Hippocampal formation (tissue), 2 donors: ENCODE measurements at places on chromosomes 12 and 14.

- DNase-seq: no peak
These were observed 53.6 kb upstream of the BCL11B start for GRCh38 chr14:99325591-99325990.

- DNase-seq: no peak
These were observed 222.6 kb upstream of the SYT1 start for GRCh38 chr12:78641837-78642423.

GRCh38 chr12:587132-588023, 75.9 kb downstream of the NINJ2 start:
- DNase-seq: no peak

DNA sequence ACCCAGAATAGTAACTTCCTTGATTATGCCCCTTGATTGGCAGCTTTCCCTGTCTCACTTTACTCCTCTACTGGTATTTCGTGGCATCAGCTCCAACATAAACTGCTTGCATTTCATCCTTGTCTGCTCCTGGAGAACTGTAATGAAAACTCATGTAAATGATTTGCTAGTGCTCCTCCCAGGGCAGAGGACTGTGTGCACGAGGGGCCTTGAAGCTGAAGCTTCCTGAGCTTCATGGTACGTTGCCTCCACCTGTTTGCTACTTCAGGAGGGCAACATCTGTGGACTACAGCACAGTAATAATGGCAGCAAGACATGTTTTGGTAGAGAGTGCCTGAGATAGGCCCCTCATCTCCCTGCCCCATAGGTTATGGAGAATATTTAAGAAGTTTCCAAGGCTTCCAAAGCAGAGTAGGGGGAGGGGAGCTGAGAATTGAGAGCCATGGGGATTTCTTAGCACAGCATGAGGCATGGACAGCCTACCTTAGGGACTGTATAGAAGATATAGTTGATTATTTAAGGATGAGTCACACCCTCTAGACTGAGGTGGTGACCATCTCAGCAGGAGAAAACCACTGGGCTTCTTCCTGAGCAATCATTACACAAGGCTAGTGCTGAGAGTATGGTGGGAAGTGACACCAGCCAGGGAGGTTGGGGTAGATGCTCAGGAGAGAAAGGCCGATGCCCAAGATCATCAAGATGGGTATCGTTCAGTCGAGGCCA, 29.5 kb downstream of the CCDC198 start:
- no peak for DNase-seq

DNA sequence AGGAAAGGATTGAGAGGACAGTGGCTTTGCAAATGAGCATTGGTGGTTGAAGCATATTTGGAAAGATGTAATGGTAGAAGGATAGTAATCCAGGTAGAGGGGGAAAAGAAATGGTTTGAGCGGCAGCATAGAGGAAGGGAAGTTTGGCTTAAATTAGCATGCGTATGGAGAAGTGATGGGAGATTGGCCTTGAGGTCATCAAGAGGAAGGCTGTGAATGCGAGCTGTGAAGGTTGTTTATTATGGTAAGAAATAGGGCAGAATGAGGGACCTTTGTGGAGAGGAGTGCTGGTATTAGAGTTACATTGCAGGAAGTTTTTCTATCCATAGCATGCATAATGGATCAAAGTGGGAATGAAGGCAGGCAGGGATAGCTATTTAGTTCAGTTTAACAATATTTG, 162.1 kb downstream of the TMTC2 start:
- no peak for DNase-seq

- no peak for DNase-seq
These were observed 93.9 kb downstream of the PLBD1 start for GRCh38 chr12:14473707-14474287.

DNA sequence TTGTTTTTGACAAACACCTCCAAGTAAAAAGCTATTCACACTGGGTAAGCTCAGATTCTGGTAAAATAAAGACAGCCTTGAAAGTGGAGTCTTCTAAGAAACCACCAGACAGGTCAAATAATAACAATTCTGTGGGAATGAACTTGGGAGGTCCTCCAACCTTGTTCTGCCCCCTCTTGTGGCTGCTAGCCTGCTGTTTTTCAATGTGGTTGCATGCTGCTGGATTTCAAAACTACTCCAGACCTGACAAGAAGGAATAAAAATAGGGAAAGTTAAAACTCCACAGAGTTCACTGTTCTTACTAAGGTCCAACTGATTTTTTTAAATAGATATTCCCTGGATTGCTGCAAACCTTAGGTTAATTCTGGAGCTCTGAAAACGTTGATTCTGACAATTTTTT, 32.2 kb upstream of the RIN3 start:
- no peak for DNase-seq

DNA sequence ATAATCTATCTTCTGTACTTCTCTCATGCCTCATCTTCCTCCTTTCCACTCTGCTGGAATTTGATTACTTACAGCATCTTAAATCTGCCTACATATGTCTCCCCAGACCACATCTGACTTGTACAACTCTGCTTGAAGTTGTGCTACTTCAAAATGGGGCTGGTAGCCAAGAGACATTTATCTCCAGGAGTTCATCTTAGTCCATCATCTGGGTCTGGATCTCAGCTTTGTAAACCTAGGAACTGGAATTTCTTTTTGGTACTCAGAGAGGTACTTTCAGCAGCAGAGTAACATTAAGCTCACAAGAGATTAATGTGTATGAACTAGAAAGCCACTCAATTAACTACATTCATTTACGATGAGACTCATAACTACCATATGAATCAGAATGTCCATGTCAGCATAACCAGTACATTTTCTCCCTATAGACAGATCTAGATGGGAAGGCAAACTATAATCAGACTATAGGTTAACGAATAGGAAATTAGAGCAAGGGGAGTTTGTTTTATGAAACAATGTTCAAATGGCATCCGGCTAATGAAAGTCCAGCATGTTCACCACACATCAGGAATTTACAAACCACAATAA, 178.8 kb downstream of the CEP128 start:
- no peak for DNase-seq

DNA sequence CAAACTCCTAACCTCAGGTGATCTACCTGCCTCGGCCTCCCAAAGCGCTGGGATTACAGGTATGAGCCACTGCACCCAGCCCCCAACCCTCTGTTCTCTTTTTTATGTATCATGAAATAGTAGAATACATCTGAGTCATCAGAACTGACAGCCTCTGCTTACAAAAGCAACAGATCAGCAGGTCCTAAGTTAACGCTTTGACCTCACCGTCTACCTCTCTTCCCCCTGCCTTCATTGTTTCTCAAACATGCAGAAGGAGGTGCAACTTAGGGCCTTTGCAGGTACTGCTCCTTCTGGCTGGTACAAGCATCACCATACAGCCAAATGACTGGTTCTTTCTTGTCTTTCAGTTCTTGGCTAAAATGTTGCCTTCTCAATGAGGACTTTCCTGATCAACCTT, 249.2 kb downstream of the PAWR start:
- DNase-seq: no peak

- DNase-seq: no peak
These were observed 207.4 kb upstream of the EEA1 start for GRCh38 chr12:93136253-93137055.

DNA sequence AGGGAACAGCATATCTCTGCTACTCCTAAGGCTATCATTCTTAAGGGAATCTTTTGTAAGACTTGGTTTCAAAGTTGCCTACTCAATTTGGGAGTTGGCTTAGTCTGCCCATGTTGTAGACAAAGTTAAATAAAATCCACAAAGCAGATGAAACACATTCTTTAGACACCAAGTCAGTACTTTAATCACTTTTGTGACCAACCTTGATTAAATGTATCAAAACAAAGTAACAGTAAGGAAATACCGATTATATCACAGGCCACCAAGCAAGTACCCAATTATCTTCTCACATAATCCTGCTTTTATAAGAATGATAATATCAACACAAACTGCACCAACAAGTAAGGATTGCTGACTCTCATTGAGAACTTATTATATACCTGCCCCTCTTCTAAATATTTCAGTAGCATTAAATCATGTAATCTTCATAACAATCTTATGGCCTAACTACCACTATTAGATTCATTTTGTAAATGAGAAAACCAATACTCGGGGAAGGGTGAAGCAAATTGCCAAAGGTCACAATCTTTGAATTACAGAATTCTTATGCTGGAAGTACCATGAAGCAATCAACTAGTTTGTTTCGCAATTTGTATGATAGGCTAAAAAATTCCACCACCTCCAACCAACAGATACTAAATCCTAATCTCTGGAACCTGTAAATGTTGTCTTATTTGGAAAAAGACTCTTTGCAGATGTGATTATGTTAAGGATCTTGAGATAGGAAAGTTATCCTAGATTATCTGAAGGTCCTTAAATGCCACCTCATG, 12.6 kb upstream of the DIO2 start:
- no peak for DNase-seq

DNA sequence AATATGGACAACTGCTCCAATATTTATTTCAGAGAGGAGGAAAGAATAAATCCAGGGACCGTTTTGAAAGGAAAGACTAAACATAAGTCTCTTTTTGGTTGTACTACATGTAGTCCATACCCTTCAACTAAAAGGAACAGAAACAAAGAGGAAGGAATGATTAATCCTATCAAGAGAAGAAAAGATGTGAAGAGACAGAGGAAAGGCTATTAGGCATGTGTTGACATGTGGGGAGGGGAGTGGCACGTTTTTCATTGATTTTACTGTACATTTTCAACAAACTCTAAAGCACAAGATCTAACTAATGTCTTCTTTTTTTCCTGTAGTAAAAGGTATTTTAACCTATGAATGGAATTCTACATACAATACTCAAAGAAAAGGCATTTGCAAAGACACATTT, 85.6 kb downstream of the NAV3 start:
- DNase-seq: no peak

- DNase-seq: no peak
These were observed 29.2 kb downstream of the ERG28 start for GRCh38 chr14:75631453-75631831.

- DNase-seq: no peak
These were observed 282.6 kb downstream of the SOX5 start for GRCh38 chr12:23666866-23667265.

DNA sequence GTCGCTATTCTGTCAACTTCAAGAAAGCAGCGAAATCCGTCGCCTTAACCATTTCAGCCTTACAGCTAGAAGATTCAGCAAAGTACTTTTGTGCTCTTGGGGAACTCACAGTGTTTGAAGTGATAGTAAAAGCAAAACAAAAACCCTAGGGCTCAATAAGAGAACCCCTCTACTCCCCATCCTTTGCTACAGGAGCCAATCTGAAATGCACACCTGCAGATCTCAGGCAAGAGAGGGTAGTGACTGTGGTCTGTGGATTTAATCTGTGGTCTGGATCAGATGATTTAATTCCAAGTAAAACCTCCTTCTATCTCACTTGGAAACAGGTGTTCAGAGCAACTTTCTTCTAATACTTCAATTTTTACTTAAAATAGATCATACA, 422.9 kb upstream of the OR4E1 start:
- DNase-seq: no peak

GRCh38 chr14:70808416-70809224, 693 bp downstream of the MAP3K9 start:
- DNase-seq: no peak

GRCh38 chr12:3218228-3219171, 141.3 kb downstream of the TSPAN9 start:
- no peak for DNase-seq

DNA sequence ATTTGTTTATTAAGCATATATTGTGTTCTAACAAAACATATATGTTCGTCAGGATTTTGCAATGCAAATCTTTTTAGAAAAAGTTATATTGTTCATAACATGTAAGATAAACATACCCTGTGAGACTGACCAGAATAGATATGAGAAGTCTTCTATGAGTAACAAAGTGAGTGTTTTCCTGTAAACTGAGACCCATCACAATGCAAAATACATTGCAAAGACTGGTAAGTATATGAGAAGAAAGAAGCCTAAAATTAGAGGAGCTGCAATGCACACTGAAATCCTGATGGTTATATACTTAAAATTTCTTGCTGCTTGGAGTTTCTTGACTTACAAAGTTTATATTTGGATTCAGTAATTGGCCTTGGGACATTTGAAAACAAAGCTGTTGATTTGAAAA, 6.0 kb downstream of the HMGA2 start:
- DNase-seq: no peak

DNA sequence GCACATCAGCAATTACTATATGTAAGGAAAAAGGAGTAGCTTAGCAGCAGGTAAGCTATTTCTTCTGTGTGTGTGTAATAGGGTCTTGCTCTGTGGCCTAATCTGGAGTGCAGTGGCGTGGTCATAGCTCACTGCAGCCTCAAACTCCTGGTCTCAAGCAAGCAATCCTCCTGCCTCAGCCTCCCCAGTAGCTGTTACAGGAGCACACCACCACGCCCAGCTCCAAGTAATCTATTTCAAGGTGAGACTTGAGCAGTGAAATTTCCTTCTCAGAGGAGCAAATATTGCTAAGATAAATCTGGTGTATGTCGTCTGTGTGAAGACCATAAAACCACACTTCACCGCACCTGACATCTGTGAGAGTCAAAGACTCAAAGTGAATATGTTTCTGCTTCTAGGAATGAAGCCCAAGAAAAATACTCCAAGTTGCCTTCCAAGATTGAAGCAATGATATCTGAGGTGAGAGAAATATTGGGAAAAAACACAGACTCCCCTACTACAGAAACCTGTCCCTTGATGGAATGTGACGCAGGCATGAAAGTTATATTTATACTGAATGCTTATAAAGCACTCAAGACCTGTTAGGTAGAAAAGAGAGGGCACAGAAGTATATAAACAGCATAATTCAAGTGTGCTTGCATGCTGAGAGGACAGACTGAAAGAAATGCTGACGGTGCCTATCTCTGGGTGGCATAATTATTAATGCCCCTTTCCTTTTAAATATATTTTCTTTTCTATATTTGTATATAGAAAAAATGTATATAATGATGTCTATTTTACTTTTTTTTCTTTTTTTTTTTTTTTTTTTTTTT, 2.5 kb upstream of the SELPLG start:
- DNase-seq: no peak

- DNase-seq: no peak
These were observed 17.0 kb downstream of the ACIN1 start for GRCh38 chr14:23077962-23078361.
